ENCODE measurements at places on chromosomes 5 and 9.

DNA sequence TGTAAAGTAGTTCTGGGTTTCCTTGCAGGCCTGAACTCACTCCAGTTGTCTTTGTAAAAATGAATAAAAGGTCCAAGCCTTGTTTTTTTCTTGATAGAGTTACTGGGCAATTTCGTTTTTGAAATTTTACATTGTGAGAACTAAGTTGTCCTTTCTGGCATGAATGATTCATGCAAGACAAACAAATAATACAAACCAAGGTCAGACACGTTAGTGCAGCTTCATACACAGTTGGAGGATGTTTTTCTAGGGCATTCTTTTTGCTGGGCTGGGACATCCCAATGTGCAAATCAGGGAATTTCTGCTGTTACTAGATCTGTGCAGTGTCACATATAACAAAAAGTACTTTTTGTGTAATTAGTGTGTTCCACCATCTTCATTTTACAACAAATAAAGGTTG lies 96.0 kb downstream of the MEGF10 start:
- DNase-seq: no peak

- DNase-seq: no peak
These were observed 498.8 kb upstream of the TNC start for GRCh38 chr9:115616666-115617239.

- no peak for DNase-seq
These were observed 9.9 kb upstream of the PRR16 start for GRCh38 chr5:120454094-120454798.

DNA sequence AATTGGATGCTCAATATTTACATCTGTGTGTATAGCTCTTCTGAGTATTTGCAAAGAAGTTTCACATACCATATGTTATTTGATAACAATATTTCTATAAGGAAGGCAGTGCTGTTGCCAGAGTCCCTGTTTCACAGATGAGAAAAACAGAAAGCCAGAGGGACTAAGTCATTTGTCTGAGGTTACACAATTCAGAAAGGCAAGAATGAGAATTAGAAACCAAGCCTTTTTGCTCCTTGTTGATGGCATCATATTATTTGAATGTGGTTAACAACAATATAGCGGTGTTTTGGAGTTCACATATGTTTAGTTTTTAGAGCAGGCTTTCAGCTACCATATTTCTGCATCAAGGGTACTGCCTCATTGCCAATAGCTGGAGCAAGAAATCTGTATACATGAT lies 110.9 kb upstream of the PRLR start:
- DNase-seq: no peak

- DNase-seq: no peak
These were observed 61.8 kb downstream of the SLC36A1 start for GRCh38 chr5:151509231-151509630.

DNA sequence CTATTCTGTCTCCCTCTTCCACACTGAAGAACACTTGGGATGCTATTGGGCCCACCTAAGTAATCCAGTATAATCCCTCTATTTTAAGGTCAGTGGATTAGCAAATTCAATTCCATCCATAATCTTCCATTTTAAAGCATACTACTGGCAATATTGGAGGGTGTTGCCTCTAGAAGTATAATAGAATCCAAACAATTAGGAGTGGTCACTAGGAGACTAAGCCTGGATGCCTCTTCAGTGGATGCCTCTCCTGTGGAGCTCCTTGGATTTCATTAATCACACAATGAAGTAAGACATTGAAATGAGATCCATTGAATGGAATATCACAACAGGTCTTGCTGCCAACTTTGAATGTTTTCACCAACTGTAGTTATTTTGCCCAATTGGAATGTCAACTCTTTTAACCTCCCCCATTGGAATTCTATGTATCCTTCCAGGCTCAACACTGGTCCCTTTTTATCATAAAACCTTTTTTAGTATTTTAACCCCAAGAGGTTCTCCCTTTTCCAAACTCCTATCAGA lies 311.6 kb downstream of the PLK2 start:
- DNase-seq: no peak

DNA sequence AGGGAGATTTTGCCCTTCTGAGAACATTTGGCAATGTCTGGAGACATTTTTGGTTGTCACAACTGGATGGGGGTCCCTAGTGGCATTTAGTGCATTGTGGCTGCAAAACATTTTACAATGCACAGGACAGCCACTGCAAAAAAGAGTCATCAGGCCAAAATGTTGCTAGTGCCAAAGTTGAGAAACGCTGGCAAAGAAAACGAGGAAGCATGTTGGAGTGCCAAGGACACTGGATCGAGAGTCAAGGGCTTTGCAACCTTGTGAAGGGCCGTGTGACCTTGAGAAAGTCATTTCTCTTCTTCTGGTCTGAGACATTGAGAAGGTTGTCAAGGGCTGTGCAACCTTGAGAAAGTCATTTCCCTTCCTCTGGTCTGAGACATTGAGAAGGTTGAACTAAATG lies 45.7 kb upstream of the FRRS1L start:
- DNase-seq: no peak

DNA sequence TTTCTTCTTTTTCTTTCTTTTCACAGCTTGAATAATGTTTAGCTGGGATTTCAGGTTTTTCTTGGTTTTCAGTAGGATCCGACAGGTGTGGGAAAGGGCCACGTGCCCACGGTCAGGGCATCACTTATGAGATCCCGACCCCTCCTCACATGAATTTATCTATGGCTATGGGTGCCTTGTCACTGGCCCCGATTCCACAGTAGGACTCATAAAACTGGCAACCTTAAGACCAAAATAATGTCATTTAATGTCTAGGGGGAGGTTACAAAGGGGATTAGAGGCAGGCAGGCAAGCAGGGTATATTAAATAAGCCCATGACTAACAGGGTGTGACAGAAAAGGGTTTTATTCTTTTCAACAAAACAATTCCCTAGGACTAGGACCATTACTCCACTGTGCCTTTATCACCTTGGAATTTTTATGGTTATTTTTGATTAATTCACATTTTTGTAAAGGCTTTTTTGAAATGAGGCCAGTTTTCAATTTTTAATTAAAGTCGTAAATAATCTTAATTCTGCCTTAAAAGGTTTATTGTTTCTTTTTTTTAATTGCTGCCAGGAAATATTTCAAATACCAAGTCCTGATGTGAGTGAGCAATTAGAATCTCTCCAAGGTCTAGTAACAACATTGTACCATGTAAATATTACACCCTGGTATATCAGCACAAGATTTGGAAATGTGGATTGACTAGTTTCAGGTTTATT lies 370.4 kb downstream of the GLIS3 start:
- DNase-seq: no peak

DNA sequence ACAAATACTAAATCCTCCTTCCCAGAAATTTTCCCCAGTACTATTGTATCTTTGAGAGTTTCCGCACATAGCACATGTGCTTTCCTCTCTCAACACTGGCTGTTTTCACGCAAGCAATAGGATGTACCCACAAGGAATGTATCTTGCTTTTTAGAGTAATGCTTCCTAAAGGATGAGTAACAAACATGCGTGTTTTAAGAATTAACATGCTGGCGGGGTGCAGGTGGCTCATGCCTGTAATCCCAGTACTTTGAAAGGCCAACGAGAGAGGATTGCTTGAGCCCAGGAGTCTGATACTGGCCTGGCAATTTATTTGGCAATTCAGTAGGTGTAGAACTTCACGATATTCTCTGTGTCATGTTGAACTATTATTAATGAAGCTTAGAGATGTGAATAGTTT lies 4.6 kb downstream of the RUFY1 start:
- DNase-seq: no peak

DNA sequence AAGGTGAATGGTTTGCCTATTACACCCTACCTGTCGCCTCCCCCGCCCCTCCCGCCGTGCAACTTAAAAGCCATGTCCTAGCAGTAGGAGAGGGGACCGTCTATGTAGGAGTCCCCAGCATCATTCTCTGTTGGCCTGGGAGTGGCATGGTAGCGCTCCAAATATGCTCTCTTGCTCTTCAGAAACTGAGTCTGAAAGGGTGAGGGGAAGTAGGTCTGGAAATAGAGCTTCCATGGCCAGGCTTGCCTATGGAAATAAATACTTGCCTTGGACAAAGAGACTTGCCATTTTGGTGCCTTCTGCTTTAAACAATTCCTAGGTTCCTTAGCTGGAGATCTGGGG lies 1.4 kb downstream of the RGS7BP start:
- no peak for DNase-seq

DNA sequence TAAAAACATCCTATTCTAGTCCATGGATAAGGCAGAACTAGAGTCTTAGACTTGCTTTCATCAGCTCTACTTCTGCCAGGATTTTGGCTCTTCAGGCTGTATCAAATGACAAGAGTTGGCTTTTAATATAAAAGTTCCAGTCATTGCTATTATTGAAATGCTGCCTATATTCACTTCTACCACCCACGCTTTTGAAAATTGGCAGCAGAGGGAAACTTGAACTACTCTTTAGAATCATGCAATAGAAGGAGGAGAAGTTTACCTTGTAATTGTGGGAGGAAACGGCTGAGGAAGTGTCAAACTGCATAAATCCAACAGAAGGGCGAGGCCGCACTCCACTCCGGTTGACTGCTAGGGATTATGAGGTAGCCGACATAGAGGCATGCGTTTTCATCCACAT lies 122.6 kb upstream of the BASP1 start:
- DNase-seq: peak; percentile 48

- no peak for DNase-seq
These were observed 2015.4 kb upstream of the WWC1 start for GRCh38 chr5:166276006-166276405.

- no peak for DNase-seq
These were observed 35.5 kb upstream of the LRRTM2 start for GRCh38 chr5:138910546-138911185.

DNA sequence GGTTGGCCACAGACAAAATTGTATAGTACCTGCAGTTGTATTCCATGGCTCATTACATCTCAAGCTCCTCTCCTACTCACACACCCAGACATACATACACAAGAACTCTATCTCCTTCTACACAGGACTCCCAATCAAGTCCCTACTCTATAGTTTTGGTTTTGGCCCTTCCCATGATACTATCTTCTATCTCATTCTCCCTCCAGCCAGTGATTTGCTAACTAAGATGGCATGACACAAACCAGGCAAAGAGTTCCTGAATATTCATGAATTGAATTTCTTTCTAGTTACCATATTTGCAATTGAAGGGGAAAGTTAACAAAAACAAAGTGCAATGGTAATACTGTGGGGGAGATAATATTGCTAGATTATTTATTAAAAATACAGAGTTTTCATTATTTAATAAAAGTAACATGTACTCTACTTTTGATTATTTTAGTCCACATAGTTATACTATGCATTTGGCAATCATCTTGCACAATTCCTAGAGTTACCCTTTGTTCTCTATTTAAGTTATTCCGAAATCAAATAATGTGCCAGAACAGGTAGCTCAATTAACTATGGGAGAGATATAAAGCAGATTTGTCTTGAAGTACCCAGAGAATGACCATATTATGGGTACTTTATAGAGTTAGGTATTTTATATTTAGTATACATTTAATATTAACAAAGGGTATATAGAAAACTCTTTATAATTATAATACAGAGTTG lies 9.6 kb upstream of the LURAP1L start:
- DNase-seq: no peak

DNA sequence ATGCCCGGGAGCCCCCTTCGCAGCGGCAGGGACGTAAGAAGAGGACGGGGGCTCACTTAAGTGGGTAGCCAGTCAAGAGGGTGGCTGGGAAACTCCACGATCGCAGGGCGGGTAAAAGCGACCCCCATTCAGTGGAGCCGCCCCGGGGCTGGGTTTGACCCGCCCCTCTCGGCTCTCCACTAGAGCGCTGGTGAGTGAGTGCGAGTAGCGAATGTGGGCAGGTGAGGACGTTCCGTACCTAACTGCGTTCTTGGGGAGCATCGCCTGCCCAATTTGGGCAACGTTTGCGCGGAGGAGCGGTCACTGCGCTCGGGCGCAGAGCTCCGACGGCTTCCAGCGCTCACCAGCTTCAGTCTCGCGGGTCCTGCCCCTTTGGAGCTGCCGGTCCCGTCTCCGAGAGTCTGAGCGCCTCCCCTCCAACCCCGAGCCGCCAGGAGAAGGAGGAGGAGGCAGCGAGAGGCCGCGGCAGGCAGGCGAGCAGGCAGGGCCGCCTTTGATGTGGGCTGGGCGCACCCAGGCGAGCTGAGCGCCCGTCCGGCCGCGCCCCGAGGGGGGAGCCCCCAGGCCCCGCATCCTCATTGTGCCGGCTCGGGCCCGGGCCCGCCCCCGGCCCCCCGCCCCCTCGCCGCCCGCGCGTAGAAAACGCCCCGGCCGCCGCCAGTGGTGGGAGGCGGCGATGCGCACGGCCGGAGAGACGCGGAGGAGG lies at the start of gene FGF18:
Gene FGF18 (plus strand): TSS at position 666 of the 706 bp plus-strand sequence. CDS start 553 bp downstream, outside the sequence.
- DNase-seq: peak; percentile 90

- no peak for DNase-seq
These were observed 37.6 kb downstream of the PTGER4 start for GRCh38 chr5:40717281-40717680.

GRCh38 chr9:127521919-127522304 lies 70.6 kb downstream of the LRSAM1 start:
- DNase-seq: peak; percentile 77

- no peak for DNase-seq
These were observed 127.1 kb upstream of the CCNH start for GRCh38 chr5:87539839-87540238.

DNA sequence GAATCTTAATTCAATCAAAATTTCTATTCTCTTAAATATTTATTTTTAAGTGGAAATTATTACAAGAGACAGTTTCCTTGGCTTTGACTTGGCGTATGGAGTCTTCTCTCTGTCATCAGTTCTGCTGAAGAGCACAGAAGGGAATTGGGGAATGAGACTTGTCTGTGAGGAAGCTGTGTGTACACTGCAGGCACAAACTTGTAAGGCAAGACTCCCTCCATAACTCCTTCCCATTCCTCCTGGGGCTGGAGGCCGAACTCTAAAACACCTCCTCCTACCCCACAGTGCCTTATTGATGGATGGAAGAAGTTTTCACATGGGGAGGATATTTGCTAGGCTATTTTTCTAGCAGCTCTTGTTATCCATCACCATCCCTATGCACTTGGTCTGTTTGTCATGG lies 187.4 kb upstream of the ELL2 start:
- no peak for DNase-seq

DNA sequence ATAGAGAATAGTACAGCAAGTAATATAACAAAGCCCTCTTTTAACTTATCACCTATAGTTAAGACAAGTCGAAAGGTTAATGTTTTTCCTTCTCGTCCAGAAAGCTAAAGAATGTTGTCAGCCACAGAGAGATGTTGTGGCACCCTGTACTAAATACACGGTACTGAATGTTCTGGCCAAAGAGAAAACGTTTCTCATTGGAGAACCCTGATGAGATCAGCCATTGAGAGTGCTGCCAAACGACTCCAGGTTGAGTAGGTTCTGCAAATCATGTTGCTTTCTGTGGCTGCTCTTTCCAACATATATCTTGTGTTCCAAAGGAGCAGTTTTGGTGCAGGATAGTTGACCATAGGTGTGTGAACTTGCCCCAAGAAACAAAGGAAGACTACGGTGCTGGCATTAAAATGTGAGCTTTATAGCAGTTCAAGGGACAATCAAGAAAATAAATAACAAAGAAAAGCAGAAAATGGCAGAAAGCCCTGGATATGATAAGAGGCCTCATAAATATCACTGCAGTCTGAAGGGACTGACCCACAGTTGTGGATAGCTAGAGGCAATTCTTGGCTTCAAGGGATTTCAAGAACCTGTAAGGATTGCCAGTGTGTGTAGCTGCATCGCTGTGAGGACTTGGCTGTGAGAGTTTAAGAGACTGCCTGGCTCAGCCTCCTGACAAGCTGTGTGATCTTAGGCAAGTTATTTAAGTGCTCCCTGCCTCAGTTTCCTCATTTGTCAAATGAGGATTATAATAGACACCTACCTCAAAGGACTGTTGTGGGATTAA lies 102.7 kb downstream of the ARHGEF28 start:
- DNase-seq: no peak
